ENCODE measurements at places on chromosomes 1 and 21.

DNA sequence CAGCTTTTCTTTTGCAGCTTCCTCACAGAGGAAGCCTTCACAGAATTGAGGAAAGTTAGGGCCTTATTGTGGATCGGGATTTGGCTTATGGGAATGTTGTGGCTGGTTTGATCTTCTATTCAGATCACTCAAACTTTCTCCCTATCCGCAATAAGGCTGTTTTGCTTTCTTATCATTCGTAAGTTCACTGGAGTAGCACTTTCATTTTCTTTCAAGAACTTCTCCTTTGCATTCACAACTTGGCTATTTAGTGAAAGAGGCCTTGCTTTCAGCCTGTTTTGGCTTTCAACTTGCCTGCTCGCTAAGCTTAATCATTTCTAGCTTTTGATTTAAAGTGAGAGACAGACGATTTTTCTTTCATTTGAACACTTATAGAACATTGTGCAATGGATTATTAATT, 181.9 kb upstream of the B3GALT2 start:
- no peak for DNase-seq

DNA sequence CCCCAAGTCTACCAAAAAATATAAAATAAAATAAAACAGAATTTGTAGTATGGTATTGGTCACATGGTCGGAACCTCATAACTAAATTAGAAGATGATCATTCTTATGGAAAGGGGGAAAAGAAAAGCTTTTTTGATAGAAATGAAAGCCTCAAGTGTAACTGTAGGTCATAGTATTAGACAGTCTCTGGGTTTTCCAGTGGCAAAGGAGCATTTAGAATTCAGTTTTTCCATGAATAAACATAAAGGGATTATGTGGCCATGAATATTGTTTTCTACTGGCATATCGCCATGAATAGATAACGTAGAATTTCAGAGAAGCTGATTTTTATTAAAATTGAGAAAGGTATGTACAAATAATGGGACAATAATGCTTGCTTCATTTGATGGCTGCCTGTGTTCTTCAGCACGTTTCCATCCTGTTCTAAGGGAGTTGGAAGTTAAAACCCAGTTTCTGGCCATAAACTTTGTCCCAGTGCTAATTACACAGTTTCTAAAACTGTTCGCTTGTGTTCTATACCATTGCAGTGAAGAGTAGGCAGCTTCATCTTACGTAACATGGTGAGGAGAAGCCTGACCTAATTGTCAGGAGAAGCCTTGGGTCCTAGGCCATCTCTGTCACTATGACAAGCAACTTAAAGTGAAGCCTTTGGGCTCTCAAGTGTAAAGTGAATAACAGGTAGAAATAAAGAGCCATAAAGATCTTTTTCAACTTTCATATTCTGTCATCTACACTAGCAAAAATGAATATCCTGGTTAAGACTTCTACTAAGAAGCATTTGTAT, 70.5 kb upstream of the PGD start:
- DNase-seq, result no peak

DNA sequence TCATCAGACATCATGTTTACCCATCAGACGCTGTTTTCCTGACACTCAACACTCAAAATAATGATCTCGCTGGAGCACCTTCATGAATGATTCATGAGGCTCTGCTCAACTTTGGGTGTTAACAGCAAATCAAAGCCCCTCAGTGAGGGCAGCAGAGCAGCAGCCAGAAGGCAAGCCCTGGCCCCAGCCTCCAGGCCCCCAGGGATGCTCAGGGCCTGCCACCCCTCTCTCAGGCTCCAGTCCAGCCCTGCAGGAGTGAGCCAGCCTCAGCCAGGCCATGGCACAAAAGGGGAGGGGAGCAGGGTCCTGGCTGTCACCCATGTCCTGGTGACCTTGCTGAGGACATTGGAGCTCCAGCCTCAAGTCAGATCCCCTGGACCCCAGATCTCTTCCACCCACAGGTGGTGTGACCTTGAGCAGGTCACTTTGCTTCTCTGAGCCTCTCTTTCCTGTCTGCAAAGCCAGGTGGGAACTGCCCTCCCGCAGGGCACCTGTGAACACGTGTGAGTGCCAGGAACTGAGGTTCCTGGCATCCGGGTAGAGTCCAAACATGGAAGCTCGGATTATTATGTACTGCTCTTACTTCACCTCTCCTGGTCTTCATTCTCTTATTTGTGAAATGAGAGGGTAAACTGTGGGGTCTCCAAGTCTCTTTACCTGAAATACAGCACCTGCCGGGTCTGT, 161.6 kb upstream of the VAMP3 start:
- no peak for DNase-seq

GRCh38 chr1:210087058-210087457, 145.5 kb upstream of the SERTAD4 start:
- no peak for DNase-seq

- DNase-seq, result no peak
These were observed 238.0 kb downstream of the NTNG1 start for GRCh38 chr1:107378866-107379265.
